Uterus (tissue), 4 donors: ENCODE measurements at places on chromosomes 11 and 22.
A peak's percentile ranks its signal among the peaks of the same experiment; 100 is the strongest.

DNA sequence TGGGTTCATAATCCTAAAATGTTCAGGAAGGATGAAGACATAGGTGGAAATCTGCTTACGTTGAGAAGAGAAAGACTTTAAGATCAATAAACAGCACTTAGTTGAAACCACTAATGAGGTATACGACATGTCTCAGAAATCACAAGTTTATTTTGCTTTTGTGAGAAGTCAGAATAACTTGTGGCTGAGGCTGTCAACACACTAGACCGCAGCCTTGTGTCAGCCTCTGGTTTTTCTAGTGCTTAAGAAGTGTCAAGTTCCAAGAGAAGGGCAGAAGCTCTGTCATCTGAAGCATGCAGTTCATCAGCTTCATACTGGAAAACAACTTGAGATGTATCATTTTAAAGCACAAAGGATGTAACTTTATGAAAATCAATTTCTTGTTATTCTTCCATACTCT, 420.9 kb downstream of the METTL15 start:
- no peak for DNase-seq

DNA sequence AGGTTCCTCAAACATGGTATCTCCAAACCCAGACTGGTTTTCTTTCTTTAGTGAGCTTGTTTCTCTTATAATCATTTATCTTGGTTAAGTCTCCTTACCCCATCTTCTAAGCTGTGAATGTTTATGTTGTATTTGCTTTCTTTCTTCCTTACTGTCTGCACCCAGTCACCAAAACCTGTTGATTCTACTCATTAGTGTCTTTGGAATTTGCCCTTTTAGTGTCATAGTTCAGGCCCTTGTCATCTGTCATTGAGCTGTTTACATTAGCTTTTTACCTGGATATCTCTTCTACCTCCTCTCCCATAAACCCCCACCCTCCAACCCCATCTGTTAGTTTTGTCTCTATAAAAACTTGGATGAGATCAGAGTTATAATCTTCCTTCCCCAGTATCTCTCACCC, 59.9 kb downstream of the AMOTL1 start:
- no peak for DNase-seq

- no peak for DNase-seq
Measured at GRCh38 chr11:71502871-71503435, 24.1 kb upstream of the KRTAP5-7 start.

- peak; percentile 63 for DNase-seq
Measured at GRCh38 chr11:10604340-10604748, 35.9 kb upstream of the LYVE1 start.

- DNase-seq = no peak
Measured at GRCh38 chr11:38835966-38836365, 2237.9 kb upstream of the RAG2 start.

GRCh38 chr11:2998073-2998850, 6.1 kb upstream of the NAP1L4 start:
- DNase-seq = no peak

GRCh38 chr22:49861642-49862495, 8.2 kb downstream of the ZBED4 start:
- no peak for DNase-seq

GRCh38 chr22:30080805-30081204, 541 bp downstream of the HORMAD2 start:
- no peak for DNase-seq

GRCh38 chr22:44753189-44754042, 1.0 kb downstream of the ARHGAP8 start:
- DNase-seq = no peak

DNA sequence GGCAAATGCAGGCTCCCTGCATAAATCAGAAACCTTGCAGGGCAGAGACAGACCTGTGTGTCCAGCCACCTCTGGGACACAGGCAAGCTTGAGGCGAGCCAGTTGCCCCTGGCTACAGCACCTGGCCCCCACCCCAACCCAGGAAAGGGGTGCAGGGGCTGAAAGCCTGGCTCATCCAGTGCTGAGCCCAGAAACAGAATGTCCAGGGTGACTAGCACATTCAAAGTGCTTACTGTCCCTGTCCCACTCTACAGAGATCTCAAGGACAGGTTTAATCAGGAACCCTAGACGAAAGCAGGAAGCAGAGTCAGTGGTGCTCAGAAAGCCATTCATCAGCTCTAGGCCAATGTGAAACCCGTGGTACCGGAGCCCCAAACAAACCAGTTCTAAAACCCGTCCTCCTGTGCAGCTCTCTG, 31.9 kb downstream of the PLEKHA7 start:
- no peak for DNase-seq

DNA sequence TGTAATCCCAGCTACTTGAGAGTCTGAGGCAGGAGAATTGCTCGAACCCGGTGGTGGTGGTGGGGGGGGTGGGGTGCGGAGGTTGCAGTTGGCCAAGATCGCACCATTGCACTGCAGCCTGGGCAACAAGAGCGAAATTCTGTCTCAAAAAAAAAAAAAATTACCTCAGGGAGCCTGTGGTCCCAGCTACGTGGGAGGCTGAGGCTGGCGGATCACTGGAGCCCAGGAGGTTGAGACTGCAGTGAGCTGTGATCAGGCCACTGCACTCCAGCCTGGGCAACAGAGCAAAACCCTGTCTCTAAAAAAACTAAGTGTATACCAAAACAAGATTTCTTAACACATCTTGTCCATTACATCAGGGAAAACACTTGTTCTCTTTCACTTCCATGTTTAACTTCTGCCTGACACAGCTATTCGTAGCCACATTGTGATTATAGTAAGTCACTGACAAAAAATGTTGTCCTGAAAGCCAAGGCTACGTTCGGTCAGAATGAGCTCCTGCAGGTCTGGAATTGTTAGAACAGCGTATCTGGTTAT, 1.4 kb downstream of the TMEM80 start:
- DNase-seq = no peak

- DNase-seq = peak; percentile 61
Measured at GRCh38 chr11:57493507-57494503, 21.7 kb downstream of the SLC43A1 start.

- DNase-seq = no peak
Measured at GRCh38 chr22:45376009-45376408, 37.4 kb downstream of the SMC1B start.

- DNase-seq = no peak
Measured at GRCh38 chr11:114194702-114195101, 101.5 kb upstream of the NNMT start.

GRCh38 chr11:43833657-43834073, 47.0 kb upstream of the ALKBH3 start:
- no peak for DNase-seq

- no peak for DNase-seq
Measured at GRCh38 chr11:29616611-29617010, 400.2 kb downstream of the KCNA4 start.

GRCh38 chr11:36074941-36075431, 131.1 kb downstream of the LDLRAD3 start:
- no peak for DNase-seq

- no peak for DNase-seq
Measured at GRCh38 chr11:120425527-120425926, 86.0 kb upstream of the GRIK4 start.

DNA sequence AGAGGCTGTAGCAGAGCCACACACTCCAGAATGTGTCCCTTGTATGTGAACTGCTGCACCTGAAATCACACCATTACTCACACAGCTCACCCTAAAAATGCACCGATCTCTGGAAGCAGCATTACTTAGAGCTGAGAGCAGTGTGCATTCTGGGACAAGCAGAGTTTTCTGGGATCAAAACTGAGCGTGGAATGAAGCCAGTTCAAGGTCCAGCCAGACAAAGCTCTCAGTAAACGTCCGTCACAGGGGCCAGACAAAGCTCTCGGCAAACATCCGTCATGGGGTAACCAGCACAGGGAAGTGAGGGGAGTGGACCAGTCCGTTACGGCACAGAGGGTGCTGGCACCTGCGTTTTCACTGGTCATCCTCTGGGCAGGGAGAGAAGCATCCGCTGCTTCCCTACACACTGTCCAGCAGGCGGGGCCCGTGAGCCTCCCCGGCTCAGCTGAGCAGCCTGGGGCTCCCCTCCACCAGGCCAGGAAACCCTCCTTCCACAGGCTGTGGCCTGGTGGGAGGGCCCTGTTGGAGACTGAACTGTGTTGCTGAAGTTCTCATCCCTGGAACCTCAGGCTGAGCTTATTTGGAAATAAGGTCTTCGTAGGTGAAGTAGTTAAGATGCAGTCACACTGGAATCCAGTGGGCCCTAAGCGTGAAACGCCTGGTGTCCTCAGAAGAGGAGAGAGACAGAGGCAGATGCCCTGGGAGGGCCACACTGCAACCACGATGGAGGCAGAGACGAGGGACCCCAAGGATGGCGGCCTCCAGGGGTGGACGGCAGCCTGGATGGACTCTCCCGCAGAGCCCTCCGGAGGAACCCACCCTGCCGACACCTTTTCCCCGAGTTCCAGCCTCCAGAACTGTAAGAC, 883.9 kb downstream of the BRD1 start:
- DNase-seq = no peak

DNA sequence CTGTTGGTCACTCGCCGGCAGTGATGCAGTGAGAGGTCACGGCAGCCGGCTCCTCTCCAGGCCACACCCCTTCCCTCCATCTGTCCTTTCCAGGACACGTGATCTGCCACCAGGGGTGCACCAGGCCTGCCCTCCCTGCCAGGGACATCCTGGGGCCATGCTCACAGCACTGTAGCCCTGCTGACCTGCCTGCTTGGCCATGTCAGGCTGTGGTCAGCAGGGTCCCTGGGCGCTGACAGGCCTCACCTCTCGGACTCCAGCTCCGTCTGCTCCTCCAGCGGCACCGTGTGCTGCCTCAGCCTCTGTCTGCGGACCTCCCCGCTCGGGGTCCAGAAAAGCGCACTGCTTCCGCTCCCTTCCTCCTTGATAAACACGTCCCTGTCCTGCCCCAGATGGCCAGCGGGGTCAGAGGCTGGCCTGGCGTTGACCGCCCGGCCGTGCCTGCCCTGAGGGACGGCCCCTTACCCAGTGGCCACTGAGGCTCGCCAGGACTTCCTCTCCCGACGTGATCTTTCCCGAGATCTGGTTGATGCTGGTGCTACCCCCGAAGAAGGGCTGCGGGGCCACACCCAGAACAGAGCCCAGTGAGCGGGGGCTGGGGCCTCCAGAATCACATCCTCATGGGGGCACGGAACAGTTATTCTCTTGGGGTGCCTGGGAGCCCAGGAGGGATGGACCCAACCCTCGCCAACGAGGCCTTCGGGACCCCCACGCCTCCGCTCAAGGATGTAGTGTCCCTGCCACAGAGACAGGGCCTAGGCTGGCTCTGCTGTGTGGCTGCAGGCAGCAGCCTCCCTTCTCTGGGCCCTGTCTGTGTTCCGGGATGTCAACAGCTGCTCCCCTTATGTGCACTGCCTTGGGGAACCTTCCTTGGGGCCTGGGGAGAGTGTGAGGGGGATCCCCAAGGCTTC, 36.3 kb upstream of the CARS1 start:
- peak; percentile 15 for DNase-seq

DNA sequence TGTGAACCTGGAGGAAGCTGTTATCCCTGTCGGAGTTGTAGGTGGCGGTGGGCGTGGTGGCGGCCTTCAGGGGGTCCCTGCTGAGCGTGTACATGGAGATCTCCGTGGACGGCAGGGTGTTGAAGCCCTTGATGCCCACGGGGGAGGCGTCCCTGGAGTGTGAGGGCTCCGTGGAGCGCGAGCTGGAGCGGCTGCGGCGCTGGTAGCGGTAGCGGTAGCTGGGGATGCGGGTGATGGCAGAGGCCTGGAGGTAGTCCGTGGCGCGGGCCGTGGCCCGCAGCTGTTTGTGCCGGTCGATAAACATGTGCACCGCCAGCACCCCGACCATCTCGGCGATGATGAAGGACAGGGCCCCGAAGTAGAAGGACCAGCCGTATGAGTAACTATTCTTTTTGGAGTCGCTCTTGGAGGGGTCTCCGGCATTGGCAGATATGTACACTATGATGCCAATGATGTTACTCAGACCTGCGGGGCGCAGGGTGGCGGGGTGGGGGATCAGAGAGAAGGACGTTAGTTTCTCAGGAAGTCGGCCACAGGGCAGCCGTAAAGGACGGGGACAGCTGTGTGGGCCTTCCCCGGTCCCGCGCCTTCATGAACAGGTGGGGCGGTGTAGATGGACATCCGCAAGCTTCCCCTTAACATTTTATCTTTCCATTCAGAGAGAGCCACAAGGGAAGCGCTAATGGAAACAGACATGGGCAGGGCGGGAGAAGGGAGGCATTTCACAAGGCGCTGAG, 35.6 kb upstream of the EIF3D start:
- DNase-seq = no peak

- DNase-seq = no peak
Measured at GRCh38 chr22:37564111-37564711, 3.9 kb downstream of the CDC42EP1 start.

DNA sequence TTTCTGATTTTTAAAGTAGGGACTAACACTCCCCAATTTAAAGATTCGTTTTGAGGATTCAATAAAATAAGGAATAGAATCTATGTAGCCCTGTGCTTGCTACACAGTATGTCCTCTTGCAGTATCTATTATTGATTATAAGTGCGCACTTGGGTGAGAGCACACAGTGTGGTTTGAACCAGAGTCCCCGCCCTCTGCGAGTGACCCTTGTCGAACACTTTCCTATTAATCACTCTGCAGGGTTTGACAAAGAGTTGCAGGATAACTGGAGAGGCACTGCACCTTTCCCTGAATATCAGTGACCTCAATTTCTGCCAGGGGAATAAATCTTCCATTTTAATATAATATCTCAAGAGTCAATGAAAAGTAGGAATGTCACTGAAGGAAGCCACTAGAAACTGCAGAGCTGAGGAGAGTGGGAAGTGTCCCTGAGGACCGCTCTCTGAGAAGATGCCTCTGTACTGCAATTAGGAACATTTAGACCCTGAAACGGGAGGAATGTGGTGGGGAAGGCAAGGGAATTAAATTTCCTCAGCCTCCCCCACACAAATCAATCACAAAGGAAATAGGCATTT, 182.2 kb downstream of the MAML2 start:
- DNase-seq = no peak

GRCh38 chr22:28365371-28365770, 314.3 kb downstream of the TTC28 start:
- DNase-seq = no peak

GRCh38 chr11:90822996-90823395, 600.1 kb upstream of the CHORDC1 start:
- no peak for DNase-seq

- peak; percentile 90 for DNase-seq
Measured at GRCh38 chr11:12110201-12110713, at the start of gene MICAL2. TSS of gene MICAL2 (plus strand) at chr11:12110590. CDS start at chr11:12162156, 51,566 bp downstream.

GRCh38 chr22:25054943-25055511, 102.5 kb downstream of the KIAA1671 start:
- no peak for DNase-seq

- DNase-seq = no peak
Measured at GRCh38 chr11:98616098-98616655, 404.6 kb upstream of the CNTN5 start.

DNA sequence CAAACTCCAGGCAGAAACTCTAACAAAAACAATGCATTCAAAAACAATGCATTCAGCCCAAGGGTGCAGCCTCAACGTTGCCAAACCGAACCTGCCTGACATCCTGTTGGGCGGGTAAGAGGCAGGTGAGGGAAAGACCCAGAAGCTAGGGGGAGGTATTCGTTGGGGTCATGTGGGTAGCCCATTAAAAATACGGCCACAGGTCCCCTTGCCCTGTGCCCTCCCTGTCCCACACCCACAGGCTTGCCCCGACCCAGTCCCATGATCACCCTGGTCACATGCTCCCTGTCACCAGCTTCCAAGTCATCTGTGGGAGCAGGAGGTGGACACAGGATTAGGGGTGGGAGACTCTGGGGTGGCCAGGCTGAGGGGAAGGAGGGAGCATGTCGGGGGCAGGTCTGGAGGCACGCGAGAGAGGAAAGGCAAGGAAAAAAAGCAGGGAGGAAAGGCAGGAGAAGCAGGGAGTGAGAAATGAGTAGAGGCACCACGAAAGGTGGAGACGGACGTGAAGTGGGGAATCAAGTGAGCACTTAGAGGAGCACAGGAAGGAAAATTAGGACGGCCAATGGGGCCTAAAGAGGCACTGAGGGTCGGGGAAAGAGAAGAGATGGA, 683 bp downstream of the PLA2G6 start:
- DNase-seq = no peak
